Activated T-cell treated with anti-CD3 and anti-CD28 coated beads for 1 hour (primary cell): ENCODE measurements at places on chromosomes 11 and 22.

GRCh38 chr11:67288198-67288451 is 978 bp upstream of the ANKRD13D start:
- DNase-seq: no peak

DNA sequence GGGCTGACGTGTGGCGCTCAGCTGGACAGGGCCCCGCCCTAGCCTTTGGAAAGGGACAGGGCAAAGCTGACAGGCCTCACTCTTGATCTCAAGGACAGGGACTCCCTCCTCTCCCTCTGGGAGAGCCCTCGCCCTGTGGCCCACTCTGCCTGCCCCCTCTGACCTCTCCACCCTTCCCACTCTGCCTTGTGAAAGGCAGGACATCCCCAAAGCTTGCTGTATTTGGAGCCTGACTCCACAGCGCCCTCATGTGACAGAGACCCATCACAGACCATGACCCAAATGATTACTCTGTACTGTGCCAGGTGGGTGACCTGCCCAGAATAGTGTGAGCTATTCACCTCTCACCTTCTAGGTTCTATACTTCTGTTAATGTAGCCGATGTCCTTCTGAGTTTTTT is 18.8 kb downstream of the P2RY2 start:
- no peak for DNase-seq

GRCh38 chr11:111814106-111814505 is 47.9 kb upstream of the PPP2R1B start:
- DNase-seq: no peak

- DNase-seq: no peak
Observed at GRCh38 chr22:37739035-37739434, 42.2 kb downstream of the TRIOBP start.

- DNase-seq: no peak
Observed at GRCh38 chr11:67571443-67571842, 12.2 kb upstream of the GSTP1 start.

GRCh38 chr22:44524806-44525205 is 26.8 kb upstream of the RTL6 start:
- no peak for DNase-seq

- DNase-seq: no peak
Observed at GRCh38 chr22:22201930-22202343, 42.6 kb upstream of the VPREB1 start.

- DNase-seq: no peak
Observed at GRCh38 chr11:22512457-22512856, 113.2 kb downstream of the FANCF start.

DNA sequence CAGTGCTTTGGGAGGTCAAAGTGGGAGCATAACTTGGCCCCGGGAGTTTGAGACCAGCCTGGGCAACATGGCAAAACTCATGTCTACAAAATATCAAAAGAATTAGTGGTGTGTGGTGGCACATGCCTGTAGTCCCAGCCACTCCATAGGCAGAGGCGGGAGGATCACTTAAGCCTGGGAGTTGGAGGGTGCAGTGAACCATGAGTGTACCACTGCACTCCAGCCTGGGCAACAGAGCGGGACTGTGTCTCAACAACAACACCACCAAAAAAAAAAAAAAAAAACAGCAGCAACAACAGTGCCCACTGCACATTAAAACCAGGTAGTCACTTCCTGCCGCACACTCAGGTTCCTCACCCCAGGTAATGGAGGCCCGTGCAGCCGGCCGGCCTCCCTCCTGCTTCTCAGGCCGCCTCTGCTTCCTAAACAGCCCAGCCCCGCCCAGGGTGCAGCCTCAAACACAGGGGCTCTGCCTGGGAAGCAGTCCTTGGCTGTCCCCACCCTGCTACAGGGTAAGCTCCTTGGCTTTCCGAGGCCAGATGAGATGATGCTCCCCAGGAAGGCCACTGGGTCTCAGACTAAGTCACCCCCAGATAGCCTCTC is 318.3 kb downstream of the SHANK2 start:
- DNase-seq: no peak

- DNase-seq: no peak
Observed at GRCh38 chr11:128843198-128843785, 23.8 kb downstream of the KCNJ1 start.

DNA sequence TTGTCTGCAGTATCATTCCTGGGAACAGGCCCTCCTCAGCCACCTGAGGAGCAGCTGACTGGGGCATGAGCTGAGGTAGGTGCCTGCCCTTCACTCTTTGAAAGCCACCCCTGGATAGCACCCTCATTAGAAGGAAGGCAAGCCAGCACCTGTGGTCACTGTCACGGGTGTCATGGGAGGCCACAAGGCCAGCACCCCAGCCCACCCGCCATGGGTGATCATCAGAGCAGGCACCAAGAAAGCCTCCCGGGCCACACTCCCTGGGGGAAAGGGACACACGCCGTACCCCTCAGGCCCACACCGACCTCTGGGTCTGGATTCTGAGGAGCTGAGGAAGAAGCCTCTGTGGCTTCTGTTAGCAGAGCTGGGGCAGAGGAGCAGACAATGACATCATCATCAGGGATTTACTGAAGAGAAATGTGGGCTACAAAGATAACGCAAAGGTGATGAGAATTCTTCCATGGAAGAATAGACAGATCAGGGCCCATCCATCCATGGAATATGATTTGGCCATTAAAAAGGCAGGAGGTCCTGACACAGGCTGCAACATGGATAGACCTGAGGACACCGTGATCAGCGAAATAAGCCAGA is 16.7 kb upstream of the NAP1L4 start:
- no peak for DNase-seq

- no peak for DNase-seq
Observed at GRCh38 chr11:64638018-64638665, 47.1 kb downstream of the SLC22A12 start.

- no peak for DNase-seq
Observed at GRCh38 chr11:16186680-16187079, 169.7 kb downstream of the SOX6 start.

DNA sequence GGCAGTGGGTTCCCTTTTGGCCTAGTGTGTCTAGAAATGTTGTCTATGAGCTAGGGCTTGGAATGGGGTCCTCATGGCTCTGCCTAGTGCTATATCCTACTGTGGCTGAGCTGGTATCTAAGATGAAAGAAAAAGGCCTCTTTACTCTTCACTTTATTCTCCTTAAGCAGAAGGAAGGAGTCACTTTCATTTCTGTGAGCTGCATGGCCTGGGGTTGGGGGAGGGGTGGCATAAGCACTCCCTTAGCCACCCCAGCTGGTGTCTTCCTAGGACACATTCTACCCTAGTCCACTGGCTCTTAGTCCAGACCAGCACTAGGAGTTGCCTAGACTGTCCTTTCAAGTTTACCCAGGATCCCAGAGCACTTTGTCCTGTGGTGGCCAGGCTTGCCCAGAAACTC is 1148.9 kb upstream of the CNTN5 start:
- DNase-seq: no peak

DNA sequence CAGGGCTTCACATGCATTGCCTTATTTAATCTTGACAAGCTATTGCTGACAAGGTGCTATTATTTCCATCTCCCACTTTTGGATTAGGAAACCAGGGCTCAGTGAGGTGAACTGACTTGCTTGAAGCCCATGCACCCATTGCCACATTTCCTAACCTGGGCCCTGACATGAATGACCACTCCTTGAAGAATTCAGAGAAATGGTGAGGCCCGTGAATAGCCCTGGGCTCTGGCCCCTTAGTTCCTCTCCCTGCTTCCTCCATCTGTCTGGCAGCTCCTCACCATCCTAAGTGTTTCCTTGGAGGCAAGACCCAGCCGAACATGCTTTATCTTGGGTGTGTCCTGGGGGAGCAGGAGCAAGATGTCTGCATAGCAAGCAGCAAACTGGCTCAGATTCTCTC is 56.1 kb upstream of the NECTIN1 start:
- no peak for DNase-seq

DNA sequence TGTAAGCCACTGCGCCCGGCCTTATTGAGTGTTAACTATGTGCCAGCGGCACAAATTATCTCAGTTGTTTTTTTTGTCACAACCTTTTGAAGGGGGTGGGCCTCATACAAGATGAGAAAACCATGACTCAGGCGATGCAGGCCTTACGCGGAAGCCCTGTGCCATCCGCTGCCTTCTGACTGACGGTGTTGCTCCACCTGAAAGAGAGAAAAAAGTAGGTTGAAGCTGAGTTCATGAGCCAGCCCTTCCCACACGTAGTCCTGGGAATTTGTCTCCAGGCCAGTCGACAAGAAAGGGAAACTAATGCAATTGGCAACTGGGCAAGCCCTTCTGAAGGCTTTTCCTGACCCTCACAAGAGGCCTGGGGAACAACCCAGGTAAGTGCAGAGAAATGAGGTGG is 96.9 kb upstream of the CRYBB3 start:
- DNase-seq: no peak

DNA sequence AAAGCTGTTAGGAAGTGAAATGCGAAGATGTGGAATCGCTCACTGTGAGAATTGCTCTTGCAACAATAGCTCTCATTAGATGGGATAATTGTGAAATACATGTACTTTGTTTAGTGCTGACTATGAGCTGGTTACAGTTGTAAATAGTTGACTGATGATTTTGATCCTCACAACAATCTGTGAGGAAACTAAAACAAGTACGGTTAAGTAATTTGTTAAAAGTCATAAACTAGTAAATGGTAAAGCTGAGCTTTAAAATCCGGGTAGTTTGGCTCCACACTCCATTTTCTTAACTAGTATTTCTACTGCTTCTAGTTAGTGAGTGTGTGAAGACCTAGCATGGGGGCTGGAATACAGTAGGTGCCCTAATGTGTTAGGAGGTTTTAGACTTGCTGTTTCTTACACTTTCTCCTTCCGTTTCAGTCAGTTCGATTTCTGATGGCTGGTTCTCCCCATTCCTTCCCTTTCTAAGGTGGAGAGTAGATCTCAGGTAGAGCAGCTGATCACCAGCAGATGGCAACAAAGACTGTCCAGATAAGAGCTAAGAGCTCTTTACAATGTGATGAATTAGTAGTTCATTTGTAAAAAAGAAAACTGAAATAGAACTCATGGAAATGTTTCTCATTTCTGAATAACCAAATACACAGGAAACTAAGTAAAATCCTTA is 16.3 kb upstream of the CYP2R1 start:
- no peak for DNase-seq

GRCh38 chr11:131301306-131301705 is 69.1 kb upstream of the NTM start:
- DNase-seq: no peak

DNA sequence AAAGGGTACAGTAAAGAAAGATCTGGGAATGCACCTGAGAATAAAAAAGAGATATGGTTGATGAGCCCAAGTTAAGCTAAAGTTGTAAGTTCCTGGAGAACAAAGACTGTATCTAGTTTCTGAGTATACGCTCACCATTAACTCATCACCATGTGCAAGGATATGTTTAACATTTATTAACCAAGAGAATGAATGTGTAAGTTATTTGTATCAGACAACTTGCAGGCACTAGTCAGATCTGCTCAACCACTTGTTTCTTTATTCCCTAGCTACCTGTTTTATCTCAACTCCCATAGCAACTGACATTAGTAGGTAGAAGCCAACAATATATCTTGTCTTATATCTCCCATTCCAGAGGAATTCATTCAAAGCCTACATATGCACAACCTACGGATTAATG is 74.9 kb upstream of the KCNA4 start:
- DNase-seq: no peak

DNA sequence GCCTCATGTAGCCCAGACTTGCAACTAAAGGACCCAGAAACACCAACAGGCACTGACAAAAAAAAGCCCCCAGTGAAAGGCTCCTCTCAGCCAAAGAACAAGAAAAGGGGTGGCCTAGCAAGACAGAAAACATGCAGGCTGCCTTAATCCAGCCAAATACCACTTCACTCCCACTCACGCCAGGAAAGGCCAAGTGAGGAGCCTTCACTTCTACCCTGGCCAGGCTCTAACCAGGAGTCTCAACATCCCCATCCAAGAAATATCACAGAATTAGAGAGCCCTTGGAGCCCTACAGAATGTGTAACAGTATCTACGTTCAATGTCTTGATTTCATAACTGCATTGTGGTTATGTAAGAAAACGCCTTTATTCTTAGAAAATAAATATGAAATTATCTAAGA is 149.0 kb downstream of the APOL5 start:
- DNase-seq: no peak

DNA sequence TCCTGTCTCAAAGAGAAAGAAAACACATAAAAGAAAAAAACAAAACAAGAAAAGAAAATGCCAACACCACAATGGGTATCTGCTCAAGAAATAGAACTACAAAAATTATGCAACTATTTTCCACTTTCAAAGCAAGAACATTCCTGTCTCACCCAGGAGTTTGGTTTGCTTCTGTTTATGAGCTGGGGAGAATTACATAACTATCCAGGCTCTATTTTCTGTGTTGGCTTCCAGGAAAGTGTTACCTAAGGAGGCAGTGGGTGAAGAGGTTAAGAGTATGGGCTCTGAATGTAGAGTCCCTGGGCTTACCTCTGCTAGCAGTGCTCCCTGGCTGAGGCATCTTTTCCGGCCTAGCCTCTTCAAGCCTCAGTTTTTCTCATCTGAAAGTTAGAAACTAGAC is 426.7 kb downstream of the MIAT start:
- no peak for DNase-seq

DNA sequence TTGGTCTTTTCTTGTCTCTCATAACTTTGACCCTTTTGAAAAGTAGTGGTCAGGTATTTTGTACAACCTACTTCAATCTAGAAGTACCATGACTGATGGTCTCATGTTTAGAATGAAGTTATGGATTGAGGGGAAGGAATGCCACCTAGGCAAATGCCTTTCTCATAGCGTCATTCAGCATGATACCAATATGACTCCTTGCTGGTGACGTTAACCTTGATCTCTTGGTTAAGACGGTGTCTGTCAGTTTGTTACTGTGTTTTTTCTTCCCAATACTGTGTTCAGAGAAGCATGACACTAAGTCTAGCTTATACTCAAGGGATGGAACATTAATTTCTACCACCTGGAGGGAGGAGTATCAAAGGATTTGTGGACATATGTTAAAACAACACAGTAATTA is 130.9 kb downstream of the KIF18A start:
- no peak for DNase-seq

DNA sequence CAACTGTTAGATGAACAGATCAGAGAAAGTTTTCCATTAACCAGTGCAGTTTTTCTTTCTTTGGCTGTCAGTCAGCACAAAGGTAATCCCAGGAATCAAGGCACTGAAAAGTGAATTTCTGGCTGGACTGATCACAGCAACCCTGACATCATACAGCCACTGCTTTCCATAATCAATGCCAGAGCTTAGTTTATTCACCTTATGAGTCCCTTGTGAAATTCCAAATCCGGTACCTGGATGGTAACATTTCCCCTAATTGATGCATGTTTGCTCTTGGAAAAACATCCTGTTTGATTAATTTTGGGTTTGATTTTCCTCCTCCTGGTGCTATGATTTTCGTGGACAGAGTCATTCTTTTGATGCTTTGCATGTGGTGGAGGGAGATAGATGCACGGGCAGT is 319.8 kb downstream of the INSC start:
- no peak for DNase-seq

GRCh38 chr11:1728301-1728700 is 22.1 kb downstream of the IFITM10 start:
- no peak for DNase-seq

GRCh38 chr11:75425422-75425821 is 7.6 kb downstream of the KLHL35 start:
- DNase-seq: no peak

GRCh38 chr11:14114269-14114668 is 151.7 kb downstream of the SPON1 start:
- DNase-seq: no peak
